ENCODE measurements at places on chromosomes 7 and 10. TPM values are rescaled to one million over a fixed set of nuclear protein-coding genes. Genes with fewer than 3 reads are reported as not detected.

DNA sequence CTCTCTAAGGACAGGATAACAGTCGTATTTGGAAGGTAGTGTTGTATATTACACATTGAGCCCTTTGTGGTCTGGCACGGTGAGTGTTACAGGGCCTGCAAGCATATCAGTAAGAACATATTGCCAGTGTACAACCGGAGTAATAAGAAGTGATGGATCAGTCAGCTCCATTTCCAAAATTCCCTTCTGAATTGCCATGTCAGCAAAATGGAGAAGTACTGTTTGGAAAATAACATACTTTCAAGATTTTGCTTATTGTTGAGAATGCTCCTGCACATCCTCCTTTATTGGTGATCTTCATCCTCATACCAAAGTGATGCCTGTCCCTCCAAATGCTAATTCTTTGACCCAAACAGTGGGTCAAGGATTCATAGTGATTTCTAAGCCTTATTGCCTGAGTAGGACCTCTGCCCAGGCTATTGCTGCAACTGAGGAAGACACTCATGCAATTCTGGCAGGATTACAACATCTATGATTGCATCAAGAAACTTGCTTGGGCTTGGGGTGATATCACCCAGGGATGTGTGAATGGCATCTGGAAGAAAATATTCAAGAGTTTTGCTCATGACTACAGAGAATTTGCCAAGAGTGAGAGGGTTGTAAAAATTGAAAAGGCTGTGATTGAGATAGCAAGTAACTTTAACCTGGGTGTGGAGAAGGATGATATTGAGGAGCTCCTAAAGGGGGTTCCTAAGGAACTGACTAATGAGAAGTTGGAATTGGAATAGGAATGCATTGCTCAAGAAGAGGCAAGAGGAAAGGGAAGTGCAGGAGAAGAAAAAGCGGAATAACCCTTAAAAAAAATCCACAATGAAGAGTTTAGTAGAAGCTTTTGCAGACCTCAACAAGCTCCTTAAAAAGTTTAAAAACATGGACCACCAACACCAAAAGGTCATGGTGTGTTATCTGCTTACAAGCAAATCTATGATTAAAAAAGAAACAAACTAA is 452.2 kb upstream of the SORCS1 start:
- no peak for DNase-seq

- no peak for DNase-seq
Measured at GRCh38 chr10:53836638-53837037, 964.4 kb downstream of the PCDH15 start.

GRCh38 chr7:43647673-43648472 is 65.0 kb downstream of the STK17A start:
- peak; percentile 79 for DNase-seq

GRCh38 chr10:69321039-69321715 is 42.9 kb downstream of the HK1 start:
- DNase-seq, result no peak

DNA sequence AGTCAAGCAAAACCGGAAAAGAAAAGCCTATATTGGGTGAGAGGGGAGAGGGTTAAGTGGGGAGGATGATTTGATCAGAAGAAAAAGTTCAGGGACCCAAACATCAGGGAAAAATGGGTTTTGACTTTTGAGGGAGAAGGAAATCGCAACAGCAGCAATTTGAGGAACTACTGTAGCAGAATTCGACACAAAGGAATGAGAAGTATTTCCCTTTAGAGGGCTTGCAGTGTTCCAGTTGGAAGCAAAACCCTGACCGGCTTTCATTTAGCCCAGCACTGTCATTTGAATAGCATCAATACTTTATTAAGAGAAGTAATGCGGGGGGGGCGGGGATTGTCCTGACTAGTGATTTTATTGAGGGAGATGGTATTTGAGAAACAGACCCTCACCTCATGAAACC is 37.2 kb upstream of the GATA3 start:
- no peak for DNase-seq

GRCh38 chr7:47759056-47759706 is 177.3 kb upstream of the TNS3 start:
- DNase-seq, result no peak

- DNase-seq, result no peak
Measured at GRCh38 chr10:79047875-79048638, 20.7 kb upstream of the ZMIZ1 start.

GRCh38 chr7:68682910-68683309 is 915.4 kb upstream of the AUTS2 start:
- no peak for DNase-seq

DNA sequence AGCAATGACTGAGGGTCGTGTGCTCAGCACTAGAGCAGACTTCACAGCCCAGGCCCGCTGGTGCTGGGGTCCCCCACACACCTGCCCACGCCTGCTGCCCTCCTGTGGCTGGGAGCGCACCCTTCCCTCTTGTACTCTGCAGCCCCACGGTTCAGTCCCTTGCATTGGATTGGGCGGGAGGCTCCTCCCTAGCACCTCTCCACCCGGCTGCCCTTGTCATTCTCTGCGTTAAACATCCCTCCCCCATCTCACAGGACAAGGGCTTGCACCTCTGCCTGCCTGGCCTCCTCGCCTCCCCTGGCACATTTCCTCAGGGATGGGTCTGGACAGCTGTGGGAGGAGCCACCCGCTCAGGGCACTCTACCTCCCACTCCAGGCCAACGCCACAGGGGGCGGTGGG is 68.6 kb downstream of the ALOX5 start:
- DNase-seq, result no peak

GRCh38 chr10:19651549-19651948 is 164.7 kb upstream of the PLXDC2 start:
- DNase-seq, result no peak

GRCh38 chr10:108755646-108756045 is 1167.7 kb downstream of the XPNPEP1 start:
- no peak for DNase-seq

GRCh38 chr10:63210611-63211196 is 77.6 kb downstream of the NRBF2 start:
- DNase-seq, result no peak

DNA sequence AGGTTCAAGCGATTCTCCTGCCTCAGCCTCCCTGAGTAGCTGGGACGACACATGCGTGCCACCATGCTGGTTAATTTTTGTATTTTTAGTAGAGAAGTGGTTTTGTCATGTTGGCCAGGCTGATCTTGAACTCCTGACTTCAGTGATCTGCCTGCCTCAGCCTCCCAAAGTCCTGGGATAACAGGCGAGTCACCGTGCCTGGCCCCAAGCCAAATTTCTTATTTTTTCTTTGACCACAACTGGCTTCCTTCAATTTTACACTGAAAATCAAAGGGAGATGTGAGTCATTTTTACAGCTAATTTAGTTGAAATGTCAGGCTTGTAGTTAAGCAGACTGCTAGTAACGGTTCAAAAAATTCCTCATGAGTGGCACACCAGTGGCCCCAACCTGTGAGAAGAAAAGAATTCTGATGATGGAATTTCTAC is 7.8 kb downstream of the RNF216 start:
- no peak for DNase-seq

DNA sequence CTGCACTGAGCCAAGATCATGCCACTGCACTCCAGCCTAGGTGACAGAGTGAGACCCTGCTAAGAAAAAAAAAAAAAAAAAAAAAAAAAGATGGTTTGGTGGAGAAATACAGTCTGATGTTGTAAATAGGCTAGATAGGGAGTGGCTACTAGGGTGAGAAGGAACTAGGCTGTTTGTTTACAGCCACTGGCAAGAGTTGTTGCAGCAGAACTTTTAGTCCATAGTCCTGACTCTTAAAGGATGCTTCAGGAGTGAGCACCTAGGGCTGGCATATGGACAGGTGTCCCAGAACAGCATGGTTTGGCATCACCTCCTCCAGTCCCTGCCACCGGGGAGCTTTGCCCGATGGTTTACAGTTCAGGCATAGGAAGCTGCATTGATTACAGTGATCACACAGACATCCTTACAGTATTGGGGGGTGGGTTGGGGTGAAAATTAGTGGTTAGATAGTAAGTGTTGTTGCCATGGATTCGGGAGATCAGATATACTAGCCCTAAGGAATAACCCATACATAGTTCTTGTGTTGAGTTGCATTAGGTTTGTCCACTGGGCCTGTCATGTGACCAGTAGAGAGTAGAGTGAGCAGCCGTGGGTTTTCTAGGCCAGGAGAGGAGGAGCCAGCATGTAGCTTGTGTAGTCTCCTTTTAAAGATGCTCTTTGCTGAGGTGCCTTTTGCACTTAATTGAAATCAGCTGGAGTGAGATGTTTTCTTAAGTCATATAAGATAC is 35.9 kb downstream of the ZRANB1 start:
- DNase-seq, result no peak

- no peak for DNase-seq
Measured at GRCh38 chr10:58322072-58322834, 12.6 kb upstream of the UBE2D1 start.

- DNase-seq, result no peak
Measured at GRCh38 chr7:1843271-1843861, 173.3 kb downstream of the ELFN1 start.

DNA sequence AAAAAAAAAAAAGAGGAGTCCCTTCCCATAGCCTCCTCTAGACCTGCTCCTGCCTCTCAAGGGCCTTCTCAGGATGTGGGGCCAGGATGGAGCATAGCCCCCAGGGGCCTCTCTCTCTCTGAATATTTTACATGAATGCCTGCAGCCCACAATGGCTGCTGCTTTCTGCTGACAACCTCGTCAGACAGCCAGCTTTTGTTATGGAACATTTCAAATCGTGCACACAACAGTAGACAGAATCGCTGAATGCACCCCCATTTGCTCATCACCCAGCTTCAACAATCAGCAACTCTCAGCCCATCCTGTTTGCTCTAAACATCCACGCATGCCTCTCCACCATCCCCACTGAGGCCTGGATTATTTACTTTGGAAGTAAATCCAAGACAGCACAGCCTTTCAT is 5.4 kb downstream of the PLAC9 start:
- DNase-seq, result no peak

- no peak for DNase-seq
Measured at GRCh38 chr10:87507879-87508483, 3.3 kb downstream of the MINPP1 start.

DNA sequence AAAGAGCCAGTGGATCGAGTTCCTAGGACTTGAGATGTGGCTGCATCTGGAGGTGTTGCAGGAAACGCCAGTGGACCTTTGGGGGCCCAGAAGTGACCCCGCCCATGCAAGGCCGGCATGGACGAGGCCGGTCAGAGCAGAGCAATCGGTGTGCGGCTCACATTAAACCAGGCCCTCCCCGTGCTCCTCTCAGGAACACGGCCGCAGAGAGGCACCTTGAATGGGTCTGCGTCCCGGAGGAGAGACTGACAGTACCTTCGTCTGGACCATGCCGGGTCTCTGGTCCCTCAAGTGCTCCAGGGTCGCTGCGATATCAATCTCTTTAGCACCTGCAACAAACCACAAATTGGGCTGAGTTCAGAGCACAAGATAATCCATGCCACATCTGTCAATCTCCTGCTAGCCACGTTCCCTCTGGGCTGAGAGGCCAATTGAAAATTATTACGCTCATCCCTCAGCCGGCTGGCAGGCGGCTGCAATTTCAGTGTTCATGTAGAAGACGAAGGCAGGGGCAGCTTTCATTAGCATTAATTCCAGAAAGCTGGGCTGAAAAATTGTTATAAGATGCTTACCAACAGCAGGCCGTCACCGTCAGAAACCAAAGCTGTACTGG is 212.0 kb downstream of the DNAJB6 start:
- DNase-seq, result no peak

DNA sequence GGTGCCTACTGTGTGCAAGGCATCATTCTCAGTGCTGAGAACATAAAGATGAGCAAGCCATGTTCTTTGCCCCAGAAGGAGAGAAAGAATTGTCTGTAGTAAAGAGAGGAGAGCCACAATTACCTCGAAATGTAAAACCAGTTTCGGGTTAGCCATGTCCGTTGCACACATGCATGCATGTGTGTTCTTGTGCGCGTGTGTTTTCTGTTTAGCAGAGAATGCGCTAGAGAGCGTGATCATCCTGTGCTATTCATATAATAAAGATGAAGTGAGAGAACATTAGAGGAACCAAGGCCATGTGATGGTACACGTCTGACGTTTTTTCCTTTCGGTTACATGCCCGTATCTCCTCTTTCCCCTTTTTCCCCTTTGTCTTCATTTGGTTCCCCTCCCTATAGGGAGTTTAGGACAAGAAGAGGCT is 158.2 kb downstream of the CELF2 start:
- DNase-seq, result no peak

DNA sequence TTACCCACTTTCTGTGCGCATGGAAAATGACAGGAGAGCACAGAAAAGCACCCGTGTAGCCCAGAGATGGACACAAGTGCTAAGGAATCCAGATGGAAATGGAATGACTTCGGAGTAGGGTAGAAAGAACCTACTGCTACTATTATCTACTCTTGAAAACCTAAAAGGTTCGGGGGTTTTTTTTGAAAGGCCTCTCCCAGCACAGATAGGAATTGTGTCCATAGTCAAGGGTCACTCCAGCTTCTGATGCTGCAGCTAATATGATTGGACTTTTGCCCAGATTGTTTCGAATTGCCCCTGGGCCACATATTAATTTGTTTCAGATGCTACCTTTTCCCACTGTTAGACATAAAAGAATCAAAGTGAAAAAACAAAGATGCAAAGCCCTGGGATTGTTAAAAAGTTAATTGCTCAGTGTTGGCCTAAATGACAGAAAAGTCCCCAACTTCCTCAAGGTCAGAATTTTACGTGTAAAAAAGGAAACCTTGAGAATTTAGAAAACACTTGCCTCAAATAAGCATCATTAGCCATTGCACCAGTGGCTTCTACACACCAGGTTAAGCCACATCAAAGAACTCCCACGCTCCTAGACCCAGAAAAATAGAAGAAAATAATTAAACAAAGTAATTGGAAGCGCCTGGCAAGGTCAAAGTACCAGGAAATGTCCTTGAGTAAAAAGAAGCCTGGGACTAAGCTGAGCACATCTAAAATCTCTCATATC is 40.8 kb upstream of the INSIG1 start:
- no peak for DNase-seq

DNA sequence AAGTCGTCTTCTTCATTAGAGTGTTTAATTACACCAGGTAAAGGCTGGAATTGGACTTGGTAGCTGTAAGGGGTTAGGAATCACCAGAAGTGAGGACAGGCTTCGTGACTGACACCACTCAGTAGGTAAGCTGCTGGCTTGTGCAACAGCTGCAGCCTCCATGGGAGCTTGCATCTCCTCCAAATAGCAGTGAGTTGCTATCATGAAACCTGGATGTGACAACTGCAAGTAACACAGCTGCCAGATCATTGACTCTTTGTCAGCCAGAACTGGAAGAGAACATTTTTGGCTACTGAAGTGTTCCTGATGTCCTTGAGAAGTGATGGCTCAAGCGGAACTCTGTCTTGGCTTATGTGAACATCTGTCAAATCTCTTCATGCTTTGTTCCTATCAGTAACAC is 64.1 kb upstream of the MSRB2 start:
- DNase-seq, result no peak

The ELMO1 gene
- 51.9 TPM for total RNA-seq

The WDR86 gene
- total RNA-seq, result 4.3 TPM

The GLCCI1 gene
- 25.5 TPM for total RNA-seq

The NXPH1 gene
- total RNA-seq, result not detected

The GPC2 gene
- total RNA-seq, result 5.1 TPM

The SYNPO2L gene
- 0.29 TPM for total RNA-seq

The OPN1SW gene
- total RNA-seq, result not detected

The OPALIN gene
- total RNA-seq, result not detected

The SPDYE8 gene
- total RNA-seq, result not detected

The SFMBT2 gene
- total RNA-seq, result 20.3 TPM

The MKLN1 gene
- total RNA-seq, result 99.6 TPM

Measured in ureter (tissue), 1 donor.